Caco-2 (cell line): ENCODE measurements at places on chromosomes 11 and 22.

- DNase-seq, result peak; percentile 40
Observed at GRCh38 chr22:27113211-27113635, 455.8 kb downstream of the MIAT start.

- DNase-seq, result no peak
Observed at GRCh38 chr11:107505647-107506225, 48.1 kb upstream of the CWF19L2 start.

- no peak for DNase-seq
Observed at GRCh38 chr11:102457865-102458264, 5.3 kb upstream of the TMEM123 start.

DNA sequence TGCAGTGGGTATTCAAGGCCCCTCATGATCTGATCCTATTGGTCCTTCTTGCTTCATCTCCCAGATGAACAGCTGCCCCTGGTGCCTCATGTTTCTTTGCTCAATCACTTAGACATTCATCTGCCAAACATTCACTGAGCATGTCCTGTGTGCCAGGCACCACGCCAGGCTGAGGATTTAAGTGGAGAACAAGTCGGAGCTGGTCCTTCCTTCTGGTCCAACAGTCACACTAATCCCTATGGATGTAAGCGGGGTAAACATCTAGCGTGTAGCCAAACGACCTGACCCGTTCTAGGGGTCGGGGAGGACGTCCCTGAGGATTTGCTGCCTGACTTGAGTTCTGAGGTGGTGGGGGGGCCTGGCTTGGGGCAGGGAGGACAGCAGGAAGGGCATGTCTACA, 21.9 kb downstream of the ZMAT5 start:
- no peak for DNase-seq

- no peak for DNase-seq
Observed at GRCh38 chr11:58268142-58268541, at the start of gene OR10W1. TSS of gene OR10W1 (minus strand) at chr11:58268260. CDS start at chr11:58267858, 402 bp downstream.

GRCh38 chr11:112364962-112365481, 104.4 kb upstream of the PLET1 start:
- DNase-seq, result no peak

DNA sequence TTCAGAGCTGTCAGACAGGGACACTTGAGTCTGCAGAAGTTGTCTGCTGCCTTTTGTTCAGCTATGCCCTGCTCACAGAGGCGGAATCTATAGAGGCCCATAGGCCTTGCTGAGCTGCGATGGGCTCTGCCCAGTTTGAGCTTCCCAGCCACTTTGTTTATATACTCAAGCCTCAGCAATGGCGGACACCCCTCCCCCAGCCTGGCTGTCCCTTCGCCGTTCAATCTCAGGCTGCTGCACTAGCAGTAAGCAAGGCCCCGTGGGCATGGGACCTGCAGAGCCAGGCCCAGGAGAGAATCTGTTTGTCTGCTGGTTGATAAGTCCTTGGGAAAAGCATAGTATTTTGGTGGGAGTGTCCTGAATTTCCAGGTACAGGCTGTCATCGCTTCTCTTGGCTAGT, 23.6 kb upstream of the OR6M1 start:
- DNase-seq, result no peak

DNA sequence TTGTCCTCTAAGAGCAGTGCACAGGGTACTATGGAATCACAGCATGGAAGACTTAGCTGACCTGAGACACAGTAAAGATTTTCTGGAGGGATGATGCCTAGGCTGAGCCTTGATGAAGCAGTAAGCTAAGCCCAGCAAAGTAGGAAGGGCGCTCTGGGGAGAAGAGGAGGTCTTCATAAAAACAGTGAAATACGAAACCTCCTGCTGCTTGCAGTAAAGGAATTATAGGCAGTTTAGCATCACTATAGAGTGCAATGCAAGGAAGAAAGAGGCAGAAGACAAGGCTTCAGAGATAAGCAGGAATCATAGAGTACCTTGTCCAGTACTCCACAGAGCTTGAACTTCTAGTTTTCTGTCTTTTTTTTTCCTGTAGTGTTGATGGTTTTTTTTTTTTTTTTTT, 555.7 kb upstream of the CADM1 start:
- DNase-seq, result no peak

DNA sequence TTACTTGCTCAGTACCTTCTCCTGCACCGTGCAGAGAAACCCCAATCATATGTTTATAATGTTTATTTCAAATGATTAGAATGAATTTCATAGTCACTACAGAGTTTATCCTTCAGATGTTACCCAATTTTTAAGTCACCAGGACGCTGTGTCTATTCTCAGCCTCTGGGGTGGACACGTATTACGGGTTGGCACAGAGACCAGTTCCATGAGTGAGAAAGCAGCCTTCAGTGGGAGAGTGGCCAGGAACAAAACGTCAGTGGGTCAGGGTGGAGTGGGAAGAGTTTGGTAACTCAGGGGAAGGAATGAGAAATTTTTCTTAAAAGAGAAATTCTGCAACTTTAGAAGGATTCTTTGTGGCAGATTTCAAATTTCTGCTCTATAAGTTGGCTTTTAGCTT, 77.1 kb upstream of the MTMR2 start:
- no peak for DNase-seq

DNA sequence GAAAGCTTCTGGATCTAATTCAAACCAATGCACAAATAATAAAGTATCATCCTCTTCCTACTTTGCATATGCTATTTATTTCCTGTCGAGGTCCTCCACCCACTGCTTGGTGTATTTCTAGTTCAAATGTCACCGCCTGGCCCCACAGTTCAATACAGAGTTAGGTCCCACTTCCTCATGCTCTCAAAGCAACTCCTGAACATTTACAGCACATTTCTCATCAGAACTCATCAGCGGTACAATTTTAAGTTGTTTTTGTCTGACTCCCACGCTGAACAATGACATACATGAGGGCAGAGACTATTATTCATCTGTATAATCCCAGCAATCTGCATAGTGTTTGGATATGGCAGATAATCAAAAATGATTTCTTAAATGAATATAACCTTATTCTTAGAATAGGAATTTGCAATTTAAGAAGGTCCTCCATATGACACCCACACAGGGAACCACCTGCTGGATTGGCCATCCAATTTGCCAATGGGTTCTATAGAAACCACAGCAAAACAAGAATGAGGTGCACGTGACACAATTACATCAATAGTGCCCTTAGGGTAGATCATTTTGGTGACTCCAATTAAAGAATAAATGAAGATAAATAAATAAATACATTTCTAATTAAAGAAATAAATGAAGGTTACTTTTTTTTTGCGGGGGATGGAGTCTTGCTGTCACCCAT, 54.2 kb downstream of the SLC25A17 start:
- no peak for DNase-seq
